ENCODE measurements at places on chromosomes 7 and 10.

- no peak for DNase-seq
Observed at GRCh38 chr10:26216585-26217395, at the start of gene GAD2. Gene GAD2 (plus strand): TSS chr10:26216774. CDS start chr10:26216810, 36 bp downstream.

GRCh38 chr7:28330384-28331070, 81.8 kb upstream of the CREB5 start:
- no peak for DNase-seq

GRCh38 chr7:151351967-151352366, 10.4 kb downstream of the NUB1 start:
- peak; percentile 28 for DNase-seq

- no peak for DNase-seq
Observed at GRCh38 chr10:3853016-3853415, 68.0 kb upstream of the KLF6 start.

GRCh38 chr7:112510743-112511110, 29.9 kb downstream of the LSMEM1 start:
- no peak for DNase-seq

GRCh38 chr7:32154797-32155196, 84.6 kb upstream of the PDE1C start:
- DNase-seq, result no peak
